Liver (tissue), 10 donors: ENCODE measurements at places on chromosomes 3 and 15. TPM values are rescaled to one million over a fixed set of nuclear protein-coding genes. Genes with fewer than 3 reads are reported as not detected.

TMEM158 gene
- total RNA-seq: 0.08 TPM

DNA sequence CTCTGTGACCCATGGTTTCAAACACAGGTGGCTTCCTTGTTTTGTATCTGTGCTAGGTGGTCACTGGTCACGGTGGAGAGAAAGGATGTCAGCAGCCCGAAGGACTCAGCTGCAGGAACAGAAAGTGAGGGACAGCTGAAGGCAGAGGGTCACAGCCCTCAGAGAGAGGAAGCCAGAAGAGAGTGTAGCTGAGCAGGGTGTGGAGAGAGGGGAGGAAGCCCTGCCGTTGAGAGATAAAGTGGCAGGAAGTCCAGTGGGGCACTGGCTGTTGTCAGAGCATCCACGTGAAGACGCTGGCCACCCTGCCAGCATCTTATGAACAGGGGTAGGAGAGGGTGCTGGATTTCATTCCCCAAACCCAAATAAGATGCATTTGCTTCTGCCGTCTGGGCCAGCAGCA, 36.9 kb downstream of the LIMD1 start:
- H3K27me3 ChIP-seq: no peaks in the 10 kb centered on the region
- peak; percentile 49 for DNase-seq
- H3K4me1 ChIP-seq: peaks cover 19% of the 10 kb centered on the region
- H3K4me3 ChIP-seq: no peak overlapping the region
- no peak overlapping the region for H3K27ac ChIP-seq

NR1I2 gene
- total RNA-seq: 121 TPM

DNA sequence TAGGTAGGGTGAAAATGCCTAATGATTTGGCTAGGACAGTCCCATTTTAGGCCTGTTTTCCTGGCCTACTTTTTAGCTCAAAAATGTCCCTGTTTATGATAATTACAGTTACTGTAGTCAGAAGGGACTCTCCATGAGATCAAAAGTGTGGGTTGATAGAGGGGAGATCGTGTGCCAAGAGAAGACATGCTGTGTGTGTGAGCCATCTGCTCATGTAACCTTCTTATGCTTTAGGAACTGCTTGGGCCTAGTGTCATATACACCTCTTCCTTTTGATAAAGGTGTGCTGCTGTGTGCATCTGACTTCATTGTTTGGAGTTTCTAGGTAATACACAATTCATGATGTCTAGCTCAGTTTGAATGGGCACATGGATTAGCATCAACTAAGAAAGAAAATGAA, 786.5 kb downstream of the PDCD6IP start:
- H3K4me3 ChIP-seq: no peak overlapping the region
- no peak overlapping the region for H3K27ac ChIP-seq
- DNase-seq: no peak
- H3K27me3 ChIP-seq: no peaks in the 10 kb centered on the region
- no peaks in the 10 kb centered on the region for H3K36me3 ChIP-seq
- H3K4me1 ChIP-seq: no peaks in the 10 kb centered on the region

GRCh38 chr15:36917411-36918267, 182.7 kb downstream of the MEIS2 start:
- H3K4me1 ChIP-seq: peaks cover 25% of the 10 kb centered on the region
- H3K27ac ChIP-seq: no peak overlapping the region
- H3K27me3 ChIP-seq: no peaks in the 10 kb centered on the region
- no peak overlapping the region for H3K4me3 ChIP-seq
